HS-27A (cell line): ENCODE measurements at places on chromosomes 2 and 18.

DNA sequence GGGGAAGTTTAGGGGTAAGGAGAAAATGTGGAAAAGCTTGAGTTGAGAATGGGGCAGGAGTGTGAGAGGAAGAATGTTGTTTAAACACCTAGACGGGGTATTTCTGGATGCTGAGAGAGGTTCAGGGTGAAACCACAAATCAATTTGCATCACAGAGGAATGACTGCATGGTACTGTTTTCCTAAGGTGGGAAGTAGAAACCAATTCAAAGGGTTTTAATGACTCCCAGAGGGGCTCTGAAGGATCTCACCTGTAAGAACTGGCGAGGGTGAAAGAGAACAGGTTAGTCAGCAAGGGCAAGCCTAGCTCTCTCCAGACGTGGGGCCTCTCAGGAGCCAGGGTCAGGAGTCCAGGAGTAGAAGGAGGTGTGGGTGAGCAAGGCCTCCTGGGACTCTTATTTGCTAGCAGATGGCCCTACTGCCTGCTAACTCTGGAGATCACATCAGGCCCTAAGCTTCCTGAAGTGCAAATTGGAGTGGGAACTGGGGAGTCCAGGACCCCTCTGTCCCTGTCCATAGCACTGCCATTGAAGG, 133.0 kb upstream of the CELF4 start:
- DNase-seq, result no peak

DNA sequence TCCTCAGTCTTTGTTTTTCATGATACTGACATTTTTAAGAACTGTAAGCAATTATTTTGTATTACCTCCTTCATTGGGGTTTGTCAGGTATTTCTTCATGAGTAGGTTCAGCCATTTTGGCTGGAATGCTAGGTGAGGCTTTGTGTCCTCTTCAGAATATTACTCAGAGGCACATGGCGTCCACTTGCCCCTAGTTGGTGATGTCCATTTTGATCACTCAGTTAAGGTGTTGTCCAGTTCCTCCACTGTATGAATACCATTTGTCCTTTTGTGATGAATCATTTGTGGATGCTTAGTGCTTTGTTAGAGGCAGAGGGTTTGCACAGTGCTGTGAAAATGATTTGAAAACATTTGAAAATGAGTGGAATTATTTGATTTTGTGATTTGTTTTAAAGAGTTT, 4.7 kb downstream of the IL1RL2 start:
- DNase-seq, result no peak

DNA sequence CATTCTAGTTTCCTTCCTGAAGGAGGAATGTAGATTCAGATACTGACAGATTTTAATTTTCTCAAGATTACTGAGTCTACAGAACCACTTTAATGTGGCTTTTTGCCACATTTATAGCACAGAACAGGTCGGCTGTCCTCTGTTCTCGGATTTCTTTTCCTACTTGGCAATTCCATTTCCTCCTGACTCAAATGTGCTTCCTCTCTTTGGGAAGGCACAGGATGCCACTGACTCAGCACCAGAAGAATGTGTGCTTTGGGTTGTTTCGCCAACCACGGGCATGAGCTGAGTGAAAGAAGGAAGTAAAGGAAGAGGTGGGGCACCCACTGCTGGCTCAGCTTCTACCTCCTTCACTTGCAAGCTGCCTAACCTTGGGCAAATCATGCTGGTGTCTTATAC, 970.6 kb upstream of the ACVR2A start:
- peak; percentile 92 for DNase-seq

GRCh38 chr18:32798209-32798960, 25.6 kb upstream of the KLHL14 start:
- DNase-seq, result no peak

- peak; percentile 57 for DNase-seq
Measured at GRCh38 chr2:141923657-141924056, 207.2 kb downstream of the LRP1B start.
